ENCODE measurements at places on chromosomes 3 and 15.
A peak's percentile ranks its signal among the peaks of the same experiment; 100 is the strongest.

DNA sequence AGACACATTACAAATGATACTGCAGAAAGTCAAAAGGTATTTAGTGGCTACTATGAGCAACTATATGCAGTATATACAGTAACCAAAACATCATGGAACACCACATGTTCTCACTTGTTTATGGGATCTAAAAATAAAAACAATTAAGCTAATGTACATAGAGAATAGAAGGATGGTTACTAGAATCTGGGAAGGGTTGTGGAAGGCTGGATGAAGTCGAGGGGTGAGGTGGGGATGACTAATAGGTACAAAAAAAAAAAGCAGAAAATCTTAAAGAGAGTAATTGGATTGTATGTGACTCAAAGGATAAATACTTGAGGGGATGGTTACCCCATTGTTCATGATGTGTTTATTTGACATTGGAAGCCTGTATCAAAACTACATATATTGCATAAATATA, 848.8 kb upstream of the GBE1 start:
- DNase-seq = no peak

- DNase-seq = peak; percentile 39
Observed at GRCh38 chr15:90106522-90107117, 4.4 kb upstream of the IDH2 start.

DNA sequence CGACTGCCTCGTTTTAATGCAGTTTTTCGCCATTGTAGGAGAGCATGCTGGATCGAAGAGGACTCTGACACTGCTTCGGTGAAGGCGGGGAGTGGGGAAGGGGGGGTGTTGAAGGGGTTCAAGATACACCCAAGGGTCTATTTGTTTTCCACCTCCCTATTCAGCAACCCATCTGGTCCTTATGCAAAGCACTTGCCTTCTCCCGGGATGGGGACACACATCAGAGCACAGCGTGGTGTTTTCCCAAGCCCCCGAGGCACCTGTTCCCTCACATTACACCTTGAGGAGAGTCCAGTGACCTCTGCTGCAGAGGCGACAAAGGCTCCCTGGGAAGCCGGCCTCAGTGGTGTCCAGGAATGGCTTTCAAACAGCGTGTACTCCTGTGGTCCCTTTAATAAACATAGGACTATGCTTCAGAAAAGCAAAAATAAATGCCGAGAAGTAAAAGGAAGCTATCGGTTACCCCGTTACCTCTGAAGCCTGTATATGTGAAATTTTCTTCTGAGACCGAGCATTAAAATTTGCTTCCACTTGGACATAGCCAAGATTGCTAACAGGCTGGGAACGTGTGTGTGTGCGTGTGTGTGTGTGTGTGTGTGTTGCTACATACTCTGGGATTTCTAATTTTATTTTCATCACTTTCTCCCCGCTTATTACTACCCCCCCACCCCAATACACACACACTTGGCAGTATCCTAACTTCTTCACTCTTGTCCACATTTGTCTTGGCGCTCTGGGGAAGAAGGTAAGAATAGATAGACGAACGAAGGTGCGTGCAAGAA, 53.2 kb downstream of the CCDC54 start:
- peak; percentile 51 for DNase-seq

DNA sequence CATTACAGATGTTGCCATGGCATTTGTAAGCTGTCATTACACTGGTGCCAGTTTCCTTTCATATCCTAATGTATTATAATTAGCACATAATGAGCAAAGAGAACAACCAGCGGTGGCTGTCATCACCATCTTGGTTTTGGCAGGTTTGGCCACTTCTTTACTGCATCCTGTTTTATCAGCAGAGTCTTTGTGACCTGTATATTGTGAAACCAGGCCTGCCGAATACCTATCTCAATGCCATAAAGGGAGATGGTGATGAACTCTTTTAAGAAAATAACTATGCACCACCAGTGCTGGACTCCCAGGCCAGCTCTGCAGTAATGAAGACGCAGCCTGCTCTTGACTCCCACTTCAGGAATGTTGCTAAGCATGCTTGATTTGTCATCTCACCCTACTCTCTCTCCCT, 458.1 kb upstream of the NR2F2 start:
- peak; percentile 56 for DNase-seq

DNA sequence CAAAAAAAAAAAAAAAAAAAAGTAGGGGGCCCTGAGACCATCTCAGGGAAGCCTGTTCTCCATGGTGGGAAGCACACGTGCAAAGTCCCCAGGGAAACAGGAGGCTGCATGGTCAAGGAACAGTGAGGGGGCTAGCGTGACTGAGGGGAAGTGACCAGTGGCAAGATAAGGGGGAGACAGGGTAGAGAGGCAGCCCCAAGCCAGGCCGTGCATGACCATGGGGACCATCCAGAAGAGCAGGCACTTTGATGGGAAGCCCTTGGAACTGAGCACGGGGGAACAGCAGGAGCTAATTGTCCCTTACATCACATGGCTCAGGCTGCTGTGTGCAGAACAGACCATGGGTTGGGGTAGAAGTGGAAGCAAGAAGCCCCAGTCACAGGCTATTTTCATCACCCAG, 196.2 kb downstream of the NTRK3 start:
- no peak for DNase-seq

- no peak for DNase-seq
Observed at GRCh38 chr3:129366312-129366831, 62.1 kb downstream of the EFCAB12 start.

Measured in fibroblast of mammary gland (primary cell).